Mesothelial cell of epicardium (in vitro differentiated cells): ENCODE measurements at places on chromosomes 4 and X. TPM values are rescaled to one million over a fixed set of nuclear protein-coding genes. Genes with fewer than 3 reads are reported as not detected.

The CTAG2 gene
- total RNA-seq = not detected in 3 replicates

GRCh38 chr4:150217192-150217591 lies 138.9 kb downstream of the DCLK2 start:
- DNase-seq = no peak

GRCh38 chr4:3375688-3376087 lies 66.1 kb upstream of the HGFAC start:
- DNase-seq = no peak

The PNMA6F gene
- not detected in 3 replicates for total RNA-seq

The GABRA4 gene
- total RNA-seq = not detected in 3 replicates

The GAR1 gene
- total RNA-seq = 25.6 to 29.5 TPM (median 27.8 TPM) in 3 replicates

DNA sequence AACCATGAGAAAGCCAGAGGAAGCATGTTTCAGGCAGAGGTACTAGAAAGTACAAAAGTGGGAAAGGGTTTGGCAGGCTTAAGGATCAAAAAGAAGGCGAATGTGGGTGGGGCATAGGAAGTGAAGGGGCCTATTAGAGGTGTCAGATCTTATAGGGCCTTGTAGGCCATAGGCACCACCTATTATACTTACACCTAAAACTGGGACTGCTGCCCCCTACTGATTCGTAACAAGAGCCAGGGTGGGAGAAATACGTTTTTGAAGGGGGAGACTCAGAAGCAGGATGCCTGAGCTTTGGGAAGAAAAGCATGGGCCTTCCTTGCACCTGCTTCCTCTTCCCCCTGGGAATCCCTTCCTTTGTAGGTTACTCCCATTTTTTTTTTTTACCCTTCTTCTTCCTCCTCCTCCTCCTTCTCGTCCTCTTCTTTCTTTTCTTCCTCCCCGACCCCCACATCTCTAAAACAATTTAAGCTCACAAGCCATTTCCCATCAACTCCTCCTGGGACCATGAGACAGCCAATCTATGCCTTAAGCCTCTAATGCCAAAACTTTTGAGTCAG lies 40.7 kb upstream of the GPC3 start:
- DNase-seq = no peak

The SERPINA7 gene
- not detected in 3 replicates for total RNA-seq

DNA sequence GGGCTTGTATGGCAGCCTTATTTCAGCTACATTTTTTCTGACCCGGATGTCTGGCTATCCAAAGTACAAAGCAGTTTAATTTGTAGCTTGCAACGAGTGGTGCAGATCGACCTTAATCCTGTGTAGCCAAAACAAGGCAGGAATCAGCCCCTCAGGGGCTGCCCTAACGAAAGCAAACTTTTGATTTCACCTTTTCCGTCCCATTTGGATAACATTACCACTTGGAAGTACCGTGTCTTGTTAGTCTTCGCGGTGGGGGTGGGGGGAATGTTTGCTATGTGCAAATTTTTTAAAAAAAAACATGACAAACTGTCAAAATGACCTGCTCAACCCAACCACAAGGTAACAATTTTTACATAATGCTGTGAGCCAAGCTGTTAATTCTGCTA lies 766 bp upstream of the DNAJB14 start:
- no peak for DNase-seq

- DNase-seq = no peak
These were observed 27.1 kb upstream of the REST start for GRCh38 chr4:56880572-56880971.

DNA sequence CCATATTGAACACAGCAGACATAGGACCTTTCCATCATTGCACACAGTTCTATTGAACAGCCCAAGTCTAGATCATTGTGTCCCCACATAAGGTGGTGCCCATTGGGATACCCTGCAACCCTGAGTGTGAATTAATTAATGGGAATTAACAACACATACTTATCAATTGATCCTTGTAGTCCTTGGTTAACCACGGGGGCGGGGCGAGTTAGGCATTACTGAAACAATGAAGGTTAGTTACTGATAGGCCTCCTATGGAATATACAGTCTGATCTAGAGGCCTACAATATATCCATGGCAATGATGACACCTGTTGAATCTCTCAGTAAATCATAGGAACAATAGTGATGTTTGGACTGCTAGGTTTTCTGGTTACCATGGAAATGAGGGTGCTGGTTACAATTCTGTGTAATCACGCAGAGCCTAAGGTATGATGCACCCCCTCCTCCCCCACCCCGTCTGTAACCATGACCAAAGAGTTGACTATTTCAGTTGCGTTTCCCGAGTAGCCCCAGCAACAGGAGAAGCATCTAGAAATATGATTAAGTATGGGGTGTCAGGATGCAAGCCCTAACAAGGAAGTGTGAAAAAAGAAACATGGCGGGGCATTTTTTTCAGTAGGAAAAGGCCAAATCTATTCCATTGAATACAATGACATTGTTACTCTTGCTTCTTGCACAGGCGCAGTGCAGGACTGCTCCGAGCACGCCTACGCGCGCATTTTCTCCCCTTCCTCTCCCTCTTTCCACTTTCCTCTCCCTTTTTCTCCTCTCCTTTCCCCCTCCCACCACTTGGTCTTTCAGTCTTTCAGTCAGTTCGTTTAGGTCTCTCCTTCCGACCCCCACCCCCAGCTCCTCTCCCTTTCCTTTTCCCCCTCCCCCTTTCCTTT lies 677 bp upstream of the NONO start:
- no peak for DNase-seq

- no peak for DNase-seq
These were observed 60.0 kb downstream of the SLC9B1 start for GRCh38 chr4:102959496-102959895.

DNA sequence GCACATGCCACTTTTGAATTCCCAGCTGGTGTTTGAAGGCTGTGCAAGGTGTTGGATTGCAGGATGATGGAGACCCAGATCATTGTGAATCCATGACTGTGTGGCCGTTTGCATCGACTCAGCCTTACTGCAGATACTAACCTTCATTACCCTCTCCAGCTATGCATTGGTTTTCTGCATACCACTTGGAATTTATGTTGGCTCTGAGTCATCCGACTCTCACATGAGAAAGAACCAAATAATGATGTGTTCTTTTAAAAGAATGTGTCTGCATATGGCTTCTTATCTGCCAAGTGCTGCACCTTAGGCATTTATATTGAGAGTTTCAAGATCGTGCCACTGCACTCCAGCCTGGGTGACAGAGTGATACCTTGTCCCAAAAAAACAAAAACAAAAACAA lies 106.7 kb upstream of the PRKX start:
- DNase-seq = no peak

DNA sequence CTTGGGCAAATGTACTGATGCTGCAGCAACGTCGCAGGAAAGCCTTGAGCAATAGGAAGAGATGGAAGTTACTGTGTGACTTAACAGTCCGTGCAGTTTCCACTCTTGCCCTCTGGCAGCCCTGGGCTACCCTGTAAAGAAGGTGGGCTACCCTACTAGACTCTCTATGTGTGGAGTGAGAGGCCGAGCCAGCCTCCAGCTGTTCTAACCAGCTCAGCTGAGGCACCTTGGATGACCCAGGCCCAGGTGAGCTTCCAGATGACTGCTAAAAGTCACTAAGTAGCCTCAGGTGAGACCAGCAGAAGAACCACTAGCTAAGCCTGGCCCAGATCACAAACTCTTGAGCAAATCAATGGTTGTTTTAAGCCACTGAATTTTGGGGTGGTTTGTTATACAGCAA lies 34.9 kb upstream of the PPP2R2C start:
- DNase-seq = no peak

GRCh38 chr4:133714211-133714610 lies 487.4 kb downstream of the PABPC4L start:
- no peak for DNase-seq

The YIPF7 gene
- total RNA-seq = not detected in 3 replicates

DNA sequence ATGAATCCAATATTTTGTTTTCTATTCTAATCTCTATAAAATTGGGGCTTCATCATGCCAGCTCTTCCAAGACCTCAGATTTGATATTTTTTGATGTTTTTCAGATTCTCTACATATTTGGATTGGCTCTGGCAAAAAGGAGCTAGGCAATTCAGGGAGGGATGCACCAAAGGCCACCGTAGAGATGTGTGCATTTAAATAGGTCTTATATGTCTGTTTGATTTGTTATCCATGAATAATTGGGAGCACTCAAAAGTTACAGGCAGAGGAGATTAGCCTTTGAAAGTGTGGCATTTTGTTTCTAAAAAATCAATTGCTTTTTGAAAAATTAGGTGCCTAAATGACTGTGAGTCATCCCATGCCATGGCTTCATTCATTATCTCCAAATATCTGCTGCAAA lies 147.1 kb upstream of the RPS6KA6 start:
- no peak for DNase-seq

The MEPE gene
- total RNA-seq = not detected in 3 replicates

- DNase-seq = no peak
These were observed 136.7 kb downstream of the PARM1 start for GRCh38 chr4:75069493-75070074.

The MAGEC1 gene
- not detected in 3 replicates for total RNA-seq

GRCh38 chr4:38907696-38908270 lies 40.2 kb downstream of the FAM114A1 start:
- no peak for DNase-seq

The BEX2 gene
- total RNA-seq = 29.0 to 29.8 TPM (median 29.8 TPM) in 3 replicates

The EPHA5 gene
- 0.75 to 1.0 TPM (median 0.94 TPM) in 3 replicates for total RNA-seq

GRCh38 chr4:119329835-119330620 lies 8.1 kb upstream of the FABP2 start:
- no peak for DNase-seq

DNA sequence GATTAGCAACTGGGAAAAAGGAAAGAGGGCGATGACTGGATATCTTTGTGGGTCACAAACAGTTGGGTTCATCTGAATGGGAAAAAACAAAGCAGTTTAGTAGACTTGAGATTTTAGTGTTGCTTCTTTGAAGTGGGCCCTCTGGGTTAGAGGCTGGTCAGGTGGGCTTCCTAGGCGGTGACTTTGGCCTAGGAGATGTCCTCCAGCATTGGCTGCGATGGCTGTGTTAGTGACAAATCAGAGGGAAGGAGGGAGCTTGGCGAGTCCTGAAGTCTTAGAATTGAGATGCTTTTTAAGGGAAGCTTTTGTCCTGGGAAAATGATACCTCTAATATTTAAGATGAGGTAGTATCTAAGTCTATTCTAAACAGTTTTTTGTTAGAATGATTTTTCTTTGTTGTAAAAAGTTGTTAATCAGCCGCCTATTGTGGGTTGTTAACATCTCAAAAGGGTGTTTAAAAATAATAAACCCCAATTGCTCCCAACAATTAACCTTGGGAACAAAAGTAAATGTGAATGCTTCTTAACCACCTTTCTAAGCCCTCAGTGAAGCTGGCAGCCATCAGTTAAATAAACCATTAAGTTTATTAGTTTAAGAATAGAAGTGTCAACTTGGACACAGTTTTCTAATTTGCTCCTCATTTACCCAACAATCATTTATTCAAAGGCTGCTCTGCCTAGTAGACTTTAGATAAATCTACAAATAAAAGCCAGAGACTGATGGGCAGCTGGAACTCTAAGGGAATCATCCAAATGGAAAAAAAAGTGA lies 31.7 kb downstream of the DLG3 start:
- no peak for DNase-seq

- DNase-seq = no peak
These were observed 31.3 kb upstream of the CLDN24 start for GRCh38 chr4:183353557-183353956.

DNA sequence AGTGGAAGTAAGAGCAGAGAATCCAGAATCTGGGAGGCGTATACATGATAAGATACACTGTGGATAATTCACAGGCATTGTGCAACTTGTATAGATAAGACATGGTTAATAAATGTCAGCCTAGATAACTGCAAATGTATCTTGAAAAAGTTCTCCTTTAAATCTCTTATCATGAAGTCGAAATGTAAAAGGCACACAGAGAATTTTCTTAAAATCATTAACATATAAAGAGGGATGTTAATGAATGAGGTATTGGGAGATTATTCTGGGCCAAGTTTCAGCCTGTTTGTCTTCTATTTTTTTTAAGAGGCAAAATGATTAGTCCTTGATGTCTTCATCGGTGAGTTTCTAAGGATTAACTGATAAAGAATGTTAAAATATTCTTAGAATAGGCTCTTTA lies 835 bp downstream of the TDO2 start:
- DNase-seq = no peak

The GPR82 gene
- total RNA-seq = not detected in 3 replicates

GRCh38 chrX:72735561-72735960 lies 21.5 kb upstream of the PHKA1 start:
- no peak for DNase-seq

The GRIA2 gene
- 4.4 to 6.2 TPM (median 4.5 TPM) in 3 replicates for total RNA-seq

The MSANTD1 gene
- 2.5 to 3.1 TPM (median 2.6 TPM) in 3 replicates for total RNA-seq

- no peak for DNase-seq
These were observed 270.0 kb downstream of the MAPK10 start for GRCh38 chr4:86089781-86090323.

The IBSP gene
- total RNA-seq = not detected in 3 replicates

DNA sequence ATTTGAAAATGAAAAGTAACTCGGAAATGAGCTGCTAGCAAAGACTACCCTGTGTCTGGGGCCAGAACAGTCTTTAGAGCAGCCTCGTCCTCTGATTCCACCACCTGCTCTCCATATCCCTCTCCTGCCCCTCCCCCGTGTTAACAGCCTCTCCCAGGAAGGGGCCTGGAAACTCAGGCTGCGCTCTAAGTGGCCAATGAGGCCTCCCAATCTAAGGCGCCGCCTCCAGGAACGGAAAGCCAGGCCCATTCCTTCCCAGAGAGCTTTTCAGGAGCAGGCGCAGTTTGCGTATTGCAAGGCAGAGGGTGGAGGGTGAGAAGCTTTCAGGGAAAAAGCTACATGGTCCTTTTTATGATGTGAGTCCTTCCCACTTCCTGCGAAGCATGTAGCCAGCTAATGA lies 31.2 kb downstream of the RS1 start:
- DNase-seq = no peak

The VSIG4 gene
- not detected in 3 replicates for total RNA-seq

GRCh38 chrX:120752431-120753082 lies 122.7 kb upstream of the C1GALT1C1 start:
- DNase-seq = no peak

GRCh38 chrX:9948406-9948805 lies 18.8 kb upstream of the CLDN34 start:
- no peak for DNase-seq

DNA sequence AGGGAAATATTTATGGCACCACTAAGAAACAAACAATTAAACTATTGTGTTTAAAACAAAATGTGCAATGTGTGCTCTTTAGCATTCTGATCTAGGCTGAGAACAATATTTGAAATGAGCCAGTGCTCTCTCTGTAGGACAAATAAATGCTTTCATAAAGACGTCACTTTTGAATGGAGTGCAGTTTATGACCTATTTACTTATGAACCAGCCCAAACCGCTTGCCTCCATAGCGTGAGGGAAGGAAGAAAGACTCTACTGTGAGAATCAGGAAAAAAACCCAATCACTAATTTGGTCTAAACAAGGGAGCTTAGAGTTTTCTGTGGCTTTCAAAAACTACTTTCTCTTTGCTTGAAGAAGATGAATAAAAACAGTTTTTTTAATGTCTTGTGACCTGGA lies 39.4 kb downstream of the SAT1 start:
- DNase-seq = no peak
